ENCODE measurements at places on chromosomes 1 and 21.
A peak's percentile ranks its signal among the peaks of the same experiment; 100 is the strongest.

GRCh38 chr1:97572561-97572960 lies 348.3 kb downstream of the DPYD start:
- DNase-seq: peak; percentile 35

- peak; percentile 87 for DNase-seq
Observed at GRCh38 chr1:224434691-224435317, at the start of gene WDR26. Gene WDR26, minus strand, starts transcription at chr1:224434797.

- no peak for DNase-seq
Observed at GRCh38 chr1:172121081-172121717, 279.9 kb downstream of the DNM3 start.

DNA sequence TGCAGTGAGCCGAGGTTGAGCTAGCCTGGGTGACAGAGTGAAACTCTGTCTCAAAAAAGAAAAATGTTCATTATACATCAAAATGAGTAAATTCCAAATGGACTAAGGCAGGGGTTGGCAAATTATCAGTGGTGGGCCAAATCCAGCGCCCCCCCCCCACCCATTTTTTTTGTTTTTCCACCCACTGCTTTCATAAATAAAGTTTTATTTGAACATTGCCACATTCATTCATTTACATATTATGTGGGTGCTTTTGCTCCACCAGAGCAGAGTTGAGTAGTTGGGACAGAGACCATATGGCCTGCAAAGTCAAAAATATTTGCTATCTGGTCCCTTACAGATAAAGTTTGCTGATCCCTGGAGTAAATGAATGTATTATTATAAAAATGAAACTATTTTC lies 99.4 kb downstream of the ZMYM4 start:
- no peak for DNase-seq

- no peak for DNase-seq
Observed at GRCh38 chr21:31072533-31072932, 34.3 kb upstream of the KRTAP19-8 start.

DNA sequence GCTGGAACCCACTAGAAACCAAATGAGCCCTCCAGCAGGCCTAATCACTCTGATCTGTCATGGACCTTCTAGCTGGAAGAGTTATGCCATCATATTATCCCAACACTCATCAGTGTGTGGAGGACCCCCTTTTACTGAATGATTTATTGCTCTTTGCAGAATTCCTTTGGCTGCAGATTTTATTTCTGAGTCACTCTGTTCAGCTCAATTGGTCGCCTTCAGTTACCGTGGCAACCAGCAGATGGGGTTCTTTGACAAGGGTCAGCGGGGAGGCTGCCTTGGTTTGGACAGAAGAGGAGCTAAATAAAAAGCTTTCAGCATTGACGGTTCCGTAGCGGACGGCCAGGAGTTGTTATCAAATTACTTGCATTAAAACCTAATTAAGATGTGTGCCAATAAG lies 220.1 kb downstream of the SDCCAG8 start:
- peak; percentile 88 for DNase-seq

DNA sequence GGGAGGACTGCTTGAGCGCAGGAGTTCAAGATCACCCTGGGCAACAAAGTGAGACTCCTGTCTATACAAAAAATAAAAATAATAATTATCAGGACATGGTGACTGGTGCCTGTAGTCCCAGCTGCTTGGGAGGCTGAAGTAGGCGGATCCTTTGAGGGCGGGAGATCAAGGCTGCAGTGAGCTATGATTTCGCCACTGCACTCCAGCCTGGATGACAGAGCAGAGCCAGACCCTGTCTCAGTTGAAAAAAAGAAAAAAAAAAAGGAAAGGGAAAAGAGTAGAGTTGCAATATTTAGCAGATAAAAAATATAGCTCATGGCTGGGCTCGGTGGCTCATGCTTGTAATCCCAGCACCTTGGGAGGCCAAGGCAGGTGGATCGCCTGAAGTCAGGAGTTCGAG lies 3.3 kb upstream of the S1PR1 start:
- DNase-seq: no peak

GRCh38 chr21:22174746-22175145 lies 1176.5 kb downstream of the NCAM2 start:
- peak; percentile 12 for DNase-seq

GRCh38 chr21:42753804-42754203 lies 100.4 kb downstream of the PDE9A start:
- DNase-seq: no peak

DNA sequence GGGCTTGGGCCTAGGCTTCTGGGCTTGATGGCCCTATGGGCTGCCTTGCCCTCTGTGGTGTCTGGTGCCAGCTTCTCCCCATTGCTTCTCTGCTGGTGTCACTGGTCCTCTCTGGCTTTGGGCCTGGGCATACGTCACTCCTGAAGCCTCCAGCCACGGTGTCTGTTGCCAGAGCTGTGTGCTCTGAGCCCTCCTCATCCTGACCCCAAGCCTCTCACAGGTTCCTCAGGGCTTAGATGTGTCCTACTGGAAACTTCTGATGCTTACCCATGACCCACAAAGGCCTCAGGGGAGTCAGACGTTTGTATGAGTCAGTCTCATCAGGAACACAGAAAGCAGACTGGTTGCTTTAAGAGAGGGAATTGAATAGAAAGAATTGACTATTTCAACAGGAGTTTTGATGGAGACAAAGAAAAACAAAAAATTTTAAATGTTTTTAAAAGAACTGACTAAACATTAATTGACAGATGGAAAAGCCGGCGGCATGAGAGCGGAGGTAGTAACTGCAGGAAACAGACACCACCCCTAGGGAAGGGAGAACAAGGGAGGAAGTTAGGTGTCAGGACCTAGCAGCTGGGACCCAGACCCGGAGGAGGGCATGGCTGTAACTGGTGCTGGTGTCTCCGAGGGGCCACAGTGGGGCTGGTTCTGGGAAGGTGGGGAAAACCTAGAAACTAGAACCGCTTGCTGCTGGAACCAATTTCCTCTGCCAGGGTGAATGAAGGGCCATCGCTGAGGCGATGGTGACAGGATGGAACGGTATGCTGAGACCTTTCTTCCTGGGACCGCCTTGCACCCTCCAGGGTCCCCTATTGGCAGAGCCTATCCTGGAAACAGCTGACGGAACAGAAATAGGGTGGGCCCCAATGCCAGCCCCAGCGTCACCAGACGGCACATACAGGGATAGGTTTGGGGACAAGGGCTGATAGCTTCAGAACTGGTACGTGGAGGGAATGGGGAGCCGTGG lies 40.0 kb upstream of the CITED4 start:
- peak; percentile 80 for DNase-seq

GRCh38 chr1:21592086-21592865 lies 76.9 kb downstream of the RAP1GAP start:
- DNase-seq: no peak

- no peak for DNase-seq
Observed at GRCh38 chr21:37737507-37737906, 178.8 kb downstream of the KCNJ6 start.

DNA sequence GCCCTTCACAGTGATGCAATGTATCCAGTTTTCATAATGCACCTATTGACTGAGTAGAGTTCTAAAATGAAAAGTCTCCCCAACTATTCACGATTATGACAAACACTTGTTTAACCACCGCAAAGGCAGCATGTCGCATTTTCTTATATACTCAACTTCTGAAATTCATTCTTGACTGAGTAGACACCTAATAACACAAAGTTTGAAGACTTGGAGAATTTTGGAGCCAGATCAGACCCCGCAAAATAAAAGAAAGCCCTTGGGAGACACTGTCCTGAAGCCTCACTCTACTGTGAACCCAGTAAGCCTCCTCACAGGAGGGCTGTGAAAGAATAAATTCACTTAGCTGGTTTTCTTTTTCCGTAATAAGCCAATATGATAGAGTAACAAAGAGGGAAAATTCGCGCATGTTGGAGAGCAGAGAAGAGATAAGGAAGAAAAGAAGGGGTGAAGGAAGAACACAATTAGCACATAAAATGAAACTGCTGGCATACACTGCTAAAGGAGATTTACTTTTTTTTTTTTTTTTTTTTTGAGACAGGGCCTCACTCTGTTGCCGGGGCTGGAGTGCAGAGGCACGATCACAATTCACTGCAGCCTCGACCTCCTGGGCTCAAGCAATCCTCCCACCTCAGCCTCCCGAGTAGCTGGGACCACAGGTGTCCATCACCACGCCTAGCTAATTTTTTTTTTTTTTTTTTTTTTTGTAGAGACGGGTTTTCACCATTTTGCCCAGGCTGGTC lies 492 bp upstream of the COLGALT2 start:
- DNase-seq: no peak

- DNase-seq: peak; percentile 91
Observed at GRCh38 chr1:15178571-15179484, 25.3 kb downstream of the TMEM51 start.

- no peak for DNase-seq
Observed at GRCh38 chr21:38444691-38445090, 53.6 kb downstream of the ERG start.

DNA sequence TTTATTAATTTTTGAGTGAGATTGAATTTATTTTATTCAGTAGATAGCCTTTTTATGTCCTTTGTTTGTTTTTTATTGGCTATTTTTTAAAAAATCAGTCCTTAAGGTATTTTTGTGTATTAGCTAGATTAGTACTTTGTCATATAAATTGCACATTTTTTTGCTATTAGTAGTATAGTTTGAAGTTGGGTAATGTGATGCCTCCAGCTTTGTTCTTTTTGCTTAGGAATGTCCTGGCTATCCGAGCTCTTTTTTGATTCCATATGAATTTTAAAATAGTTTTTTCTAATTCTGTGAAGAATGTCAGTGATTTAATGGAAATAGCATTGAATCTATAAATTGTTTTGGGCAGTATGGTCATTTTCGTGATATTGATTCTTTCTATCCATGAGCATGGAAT lies 80.4 kb downstream of the MAN1A2 start:
- DNase-seq: peak; percentile 10
